Activated CD4-positive, alpha-beta T cell treated with anti-CD3 and anti-CD28 coated beads, Interleukin-2, amount 50 U/mL, for 48 hours (primary cell): ENCODE measurements at places on chromosomes 7 and 10.

- no peak for DNase-seq
These were observed 82.4 kb upstream of the NME8 start for GRCh38 chr7:37765872-37766525.

- DNase-seq, result no peak
These were observed 6.5 kb downstream of the ASB13 start for GRCh38 chr10:5659702-5660528.

- no peak for DNase-seq
These were observed 61.9 kb downstream of the TMEM209 start for GRCh38 chr7:130143334-130143732.

DNA sequence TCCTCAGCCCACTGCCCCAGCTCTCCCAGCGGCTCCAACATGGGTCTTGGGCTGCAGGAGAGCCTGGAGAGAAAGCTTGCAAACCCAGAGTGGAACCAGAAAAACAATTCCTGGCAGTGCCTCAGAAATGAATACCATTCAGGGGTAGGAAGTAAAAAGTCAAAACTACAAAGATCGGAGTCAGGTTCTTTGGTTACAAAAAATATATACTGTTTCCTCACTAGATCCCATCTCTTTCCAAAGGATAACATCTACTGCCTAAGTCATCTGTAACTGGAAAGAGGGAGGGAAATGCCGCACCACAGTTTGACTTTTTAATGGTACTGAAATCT lies 14.9 kb downstream of the CREB3L2 start:
- no peak for DNase-seq

DNA sequence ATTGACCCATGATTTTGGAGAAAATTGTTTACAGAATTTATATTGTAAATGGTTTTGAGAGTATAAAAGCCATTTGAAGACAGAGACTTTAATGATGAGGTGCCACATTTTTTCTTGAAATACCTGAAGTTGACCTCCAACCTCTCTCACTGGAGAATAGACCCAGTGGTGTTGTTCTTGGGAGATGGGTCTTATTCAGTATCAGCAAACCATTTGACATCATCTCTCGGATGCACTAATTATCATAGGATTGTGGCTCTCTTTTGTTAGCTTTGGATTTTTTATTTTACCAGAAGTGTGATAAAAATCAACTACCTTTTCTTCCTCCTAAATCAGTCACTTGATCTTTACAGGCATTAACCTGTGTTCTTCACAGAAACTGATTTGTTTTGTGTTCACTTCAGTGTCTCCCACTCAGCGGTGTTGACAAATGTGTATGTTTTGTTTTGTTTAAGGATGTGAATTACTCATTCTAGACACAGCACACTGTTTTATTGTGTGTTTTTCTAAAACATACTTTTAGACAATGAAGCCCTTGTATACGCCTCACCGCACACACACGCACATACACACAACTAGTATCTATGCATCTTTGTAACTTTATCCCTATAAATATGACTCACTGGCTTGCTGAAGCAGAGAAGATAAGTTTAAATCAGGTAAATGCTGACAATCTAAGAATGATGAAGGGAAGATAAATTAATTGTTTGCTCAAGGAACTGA lies 455.6 kb downstream of the INHBA start:
- DNase-seq, result no peak

GRCh38 chr10:129467359-129468064 lies 471 bp downstream of the MGMT start:
- no peak for DNase-seq

DNA sequence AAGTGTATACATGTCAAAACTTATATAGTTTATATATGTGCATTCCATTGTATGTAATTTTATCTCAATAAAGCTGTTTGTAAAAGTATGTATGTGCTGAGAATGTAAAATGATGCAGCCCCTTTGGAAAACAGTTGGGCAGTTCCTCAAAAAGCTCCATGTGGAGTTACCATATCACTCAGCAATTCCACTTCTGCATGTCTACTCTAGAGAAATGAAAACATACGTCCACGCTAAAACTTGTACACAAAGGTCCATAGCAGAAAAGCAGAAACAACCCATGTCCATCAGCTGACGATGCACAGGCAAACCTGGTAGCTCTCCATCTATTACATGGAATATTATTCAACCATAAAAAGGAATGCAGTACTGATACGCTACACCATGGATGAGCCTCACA lies 8.3 kb upstream of the RGS10 start:
- no peak for DNase-seq

DNA sequence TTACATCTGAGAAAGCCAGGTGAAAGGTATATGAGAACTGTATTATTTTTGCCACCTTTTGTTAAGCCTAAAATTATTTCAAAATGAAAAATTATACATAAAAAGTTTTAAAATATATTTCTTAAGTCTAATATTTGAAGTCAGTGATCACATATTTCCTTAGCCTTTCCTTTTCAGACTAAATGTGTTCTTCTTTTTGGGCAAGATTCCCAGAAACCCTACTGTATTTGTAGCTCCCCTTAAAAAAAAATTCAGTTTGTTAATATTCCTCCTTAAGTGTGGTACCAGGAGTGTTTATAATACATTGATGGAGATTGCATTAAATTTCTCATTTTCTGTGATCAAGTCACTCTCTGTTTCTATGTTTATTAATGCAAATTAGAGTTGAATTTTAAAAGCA lies 22.8 kb downstream of the DNAJC1 start:
- no peak for DNase-seq

- DNase-seq, result no peak
These were observed 90.1 kb upstream of the CYP26C1 start for GRCh38 chr10:92970301-92971070.

GRCh38 chr10:59991661-59992060 lies 85.3 kb upstream of the CCDC6 start:
- DNase-seq, result no peak

GRCh38 chr10:69180525-69181204 lies 631 bp downstream of the SUPV3L1 start:
- no peak for DNase-seq

- DNase-seq, result no peak
These were observed 105.4 kb upstream of the ADO start for GRCh38 chr10:62699148-62699547.

GRCh38 chr7:70763961-70764691 lies 367.8 kb upstream of the GALNT17 start:
- DNase-seq, result peak; percentile 32

GRCh38 chr7:105932835-105933477 lies 30.1 kb upstream of the CDHR3 start:
- DNase-seq, result no peak

GRCh38 chr7:20310963-20311742 lies 19.5 kb upstream of the ITGB8 start:
- DNase-seq, result no peak

GRCh38 chr7:120724448-120724847 lies 133.5 kb downstream of the TSPAN12 start:
- DNase-seq, result no peak

- DNase-seq, result no peak
These were observed 59.1 kb upstream of the PDCD4 start for GRCh38 chr10:110812583-110812982.

GRCh38 chr10:101558671-101559595 lies 29.1 kb downstream of the POLL start:
- DNase-seq, result no peak

GRCh38 chr10:108801775-108802517 lies 1121.4 kb downstream of the XPNPEP1 start:
- no peak for DNase-seq

DNA sequence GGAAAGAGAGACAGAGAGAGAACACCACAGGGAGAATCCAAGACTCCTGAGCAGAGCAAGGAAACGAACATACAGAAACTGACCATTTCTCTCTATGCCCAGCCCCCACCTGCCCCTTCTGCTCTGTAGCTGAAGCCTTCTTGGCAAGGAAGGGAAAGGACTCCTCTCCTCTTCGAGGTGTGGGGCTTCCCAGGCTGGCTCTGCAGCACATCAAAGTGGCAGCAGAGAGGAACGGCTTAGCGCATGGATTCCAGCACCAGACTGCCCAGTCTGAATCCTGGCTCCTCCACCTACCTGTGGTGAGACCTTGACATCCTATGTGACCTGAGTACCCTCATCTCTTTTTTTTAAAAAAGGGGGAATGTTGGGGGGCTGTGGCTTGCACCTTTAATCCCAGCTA lies 69.4 kb downstream of the SH3PXD2A start:
- no peak for DNase-seq

- DNase-seq, result no peak
These were observed 1.5 kb upstream of the PARD3 start for GRCh38 chr10:34816501-34817002.

- no peak for DNase-seq
These were observed 707.2 kb downstream of the MAGI2 start for GRCh38 chr7:78746301-78746700.

DNA sequence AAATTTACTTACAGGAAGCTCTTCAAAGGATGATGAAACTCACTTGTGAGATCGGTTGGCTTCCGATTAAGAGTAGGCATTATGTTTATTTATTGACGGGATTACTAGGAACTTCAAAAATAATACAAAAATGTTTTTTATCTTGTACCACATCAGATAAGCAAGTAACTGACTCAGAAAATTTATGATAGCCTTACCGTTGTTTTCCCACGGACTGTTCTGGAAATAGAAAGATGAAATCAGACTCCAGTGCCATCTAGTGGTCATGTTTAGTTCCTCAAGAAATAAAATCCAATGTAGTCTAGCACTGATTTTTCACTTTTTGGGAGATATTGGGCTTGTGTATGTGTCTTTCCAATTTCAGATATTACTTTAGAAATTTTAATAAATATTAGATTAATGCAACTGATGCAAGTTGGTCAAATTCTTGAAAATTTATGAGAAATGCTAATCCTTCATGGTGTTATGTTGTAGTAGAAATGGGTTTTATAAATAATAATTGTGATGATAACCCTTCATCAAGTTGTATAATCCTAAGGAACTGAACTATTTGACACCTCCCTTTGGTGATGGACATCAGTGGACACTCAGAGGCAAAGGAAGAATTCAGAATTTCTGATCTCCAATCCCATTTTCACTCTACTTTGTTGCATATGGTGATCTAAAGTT lies 168.8 kb downstream of the TMEM26 start:
- no peak for DNase-seq

DNA sequence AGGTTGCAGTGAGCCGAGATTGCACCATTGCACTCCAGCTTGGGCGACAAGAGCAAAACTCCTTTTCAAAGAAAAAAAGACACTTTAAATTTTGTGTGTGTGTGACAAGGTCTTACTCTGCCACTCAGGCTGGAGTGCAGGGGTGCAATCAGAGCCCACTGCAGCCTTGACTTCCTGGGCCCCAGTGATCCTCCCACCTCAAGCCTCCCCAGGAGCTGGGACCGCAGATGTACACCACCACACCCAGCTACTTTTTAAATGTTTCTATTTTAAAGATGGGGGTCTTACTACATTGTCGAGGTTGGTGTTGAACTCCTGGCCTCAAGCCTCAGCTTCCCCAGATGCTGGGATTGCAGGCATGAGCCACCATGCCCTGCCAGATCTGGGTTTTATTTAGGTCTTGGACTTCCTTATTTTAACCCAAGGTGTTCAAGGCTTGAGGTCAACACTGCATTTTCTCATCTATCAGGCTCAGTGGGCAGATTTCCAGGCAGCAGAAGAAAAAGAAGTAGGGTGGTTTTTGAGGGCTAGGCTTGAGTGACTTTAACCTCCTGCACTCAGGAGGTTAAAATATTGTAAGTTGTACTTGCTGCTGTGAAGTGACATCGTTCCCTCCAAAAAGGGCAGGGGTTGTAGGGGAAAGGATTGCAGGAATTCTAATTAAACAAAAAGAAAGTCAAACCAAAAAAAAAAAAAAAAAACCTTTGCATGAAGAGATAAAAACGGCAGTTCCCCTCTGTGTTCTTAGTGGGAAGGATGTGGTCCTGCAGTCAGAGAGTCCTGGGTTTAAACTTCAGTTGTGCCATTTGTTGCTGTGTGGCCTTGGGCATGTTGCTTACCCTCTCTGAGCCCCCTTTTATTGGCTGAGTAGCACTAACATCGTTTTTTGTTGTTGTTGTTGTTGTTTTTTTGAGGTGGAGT lies 71.5 kb downstream of the CARD11 start:
- no peak for DNase-seq

DNA sequence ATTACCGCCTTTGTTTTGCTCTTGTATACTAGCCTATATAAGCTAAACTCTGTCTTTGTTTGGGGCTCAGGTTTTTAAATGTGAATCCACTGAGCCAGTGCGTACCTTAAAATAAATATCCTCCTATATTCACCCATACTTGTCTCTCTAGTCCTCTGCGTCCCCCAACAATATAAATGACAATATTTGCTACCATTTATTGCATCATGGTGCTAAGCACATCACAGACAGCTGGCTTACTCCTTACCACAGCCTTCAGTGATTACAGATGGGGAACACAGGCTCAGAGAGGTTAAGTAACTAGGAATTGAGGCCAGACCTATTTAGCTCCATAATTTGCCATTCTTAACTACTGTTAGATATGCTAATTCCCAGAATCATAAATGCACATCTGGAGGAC lies 3.4 kb upstream of the ADCK2 start:
- DNase-seq, result no peak

- no peak for DNase-seq
These were observed 123.2 kb upstream of the CACNA2D1 start for GRCh38 chr7:82566752-82567151.

- no peak for DNase-seq
These were observed 7.0 kb upstream of the CD36 start for GRCh38 chr7:80631421-80631820.

DNA sequence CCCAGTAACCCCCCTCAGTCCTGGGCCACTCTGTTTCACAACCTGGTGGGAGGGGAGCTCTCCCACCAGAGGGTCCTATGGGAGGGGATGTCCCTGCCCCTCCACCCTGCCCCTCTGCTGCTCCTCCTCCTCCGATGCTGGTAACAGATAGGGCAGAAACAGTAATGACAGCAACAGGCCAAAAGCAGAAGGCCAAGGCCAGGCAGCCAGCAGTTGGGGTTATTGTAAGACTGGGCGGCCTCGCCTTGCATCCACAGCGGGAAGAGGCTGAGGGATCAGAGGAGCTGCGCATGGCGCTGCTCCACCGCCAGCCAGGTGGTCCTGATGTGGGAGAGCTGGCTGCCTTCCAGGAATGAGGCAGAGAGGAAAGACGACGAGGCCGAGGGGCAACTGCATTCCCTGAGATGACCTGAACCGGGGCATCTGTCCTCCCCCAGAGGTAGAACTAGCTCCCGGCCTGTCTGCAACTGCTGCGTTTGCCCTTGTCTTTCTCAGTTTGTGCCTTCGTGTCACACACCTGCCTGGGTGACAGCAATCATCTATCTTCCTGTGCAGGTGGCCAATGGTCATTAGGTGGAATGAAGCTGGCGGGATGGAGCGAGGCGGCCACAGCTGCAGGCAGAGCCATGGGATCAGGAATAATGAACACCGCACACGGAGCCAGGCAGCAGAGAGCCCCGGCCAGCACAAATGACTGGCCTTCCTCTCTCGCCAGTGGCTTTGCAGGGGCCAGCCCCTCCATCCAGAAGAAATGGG lies 54.0 kb upstream of the CACUL1 start:
- DNase-seq, result no peak

- DNase-seq, result no peak
These were observed 5.5 kb upstream of the PRKAR1B start for GRCh38 chr7:732556-732955.

- DNase-seq, result no peak
These were observed 265.4 kb upstream of the C7orf33 start for GRCh38 chr7:148325208-148325607.

GRCh38 chr7:28169230-28169629 lies 11.4 kb downstream of the JAZF1 start:
- no peak for DNase-seq
